Calu3 (cell line): ENCODE measurements at places on chromosomes 5 and 9. TPM values are rescaled to one million over a fixed set of nuclear protein-coding genes. Genes with fewer than 3 reads are reported as not detected.

The FOXD4L5 gene
- 0.59 and 0.68 TPM in 2 replicates for total RNA-seq

The PCYOX1L gene
- 29.2 and 29.9 TPM in 2 replicates for total RNA-seq

The MEGF10 gene
- 0.56 and 0.71 TPM in 2 replicates for total RNA-seq

The WNT8A gene
- not detected in 2 replicates for total RNA-seq

The BNC2 gene
- not detected in 2 replicates for total RNA-seq
